Stimulated activated naive CD4-positive, alpha-beta T cell treated with Interleukin-2 at 50 U/mL for 16 hours (primary cell): ENCODE measurements at places on chromosomes 12 and 14.
A peak's percentile ranks its signal among the peaks of the same experiment; 100 is the strongest.

DNA sequence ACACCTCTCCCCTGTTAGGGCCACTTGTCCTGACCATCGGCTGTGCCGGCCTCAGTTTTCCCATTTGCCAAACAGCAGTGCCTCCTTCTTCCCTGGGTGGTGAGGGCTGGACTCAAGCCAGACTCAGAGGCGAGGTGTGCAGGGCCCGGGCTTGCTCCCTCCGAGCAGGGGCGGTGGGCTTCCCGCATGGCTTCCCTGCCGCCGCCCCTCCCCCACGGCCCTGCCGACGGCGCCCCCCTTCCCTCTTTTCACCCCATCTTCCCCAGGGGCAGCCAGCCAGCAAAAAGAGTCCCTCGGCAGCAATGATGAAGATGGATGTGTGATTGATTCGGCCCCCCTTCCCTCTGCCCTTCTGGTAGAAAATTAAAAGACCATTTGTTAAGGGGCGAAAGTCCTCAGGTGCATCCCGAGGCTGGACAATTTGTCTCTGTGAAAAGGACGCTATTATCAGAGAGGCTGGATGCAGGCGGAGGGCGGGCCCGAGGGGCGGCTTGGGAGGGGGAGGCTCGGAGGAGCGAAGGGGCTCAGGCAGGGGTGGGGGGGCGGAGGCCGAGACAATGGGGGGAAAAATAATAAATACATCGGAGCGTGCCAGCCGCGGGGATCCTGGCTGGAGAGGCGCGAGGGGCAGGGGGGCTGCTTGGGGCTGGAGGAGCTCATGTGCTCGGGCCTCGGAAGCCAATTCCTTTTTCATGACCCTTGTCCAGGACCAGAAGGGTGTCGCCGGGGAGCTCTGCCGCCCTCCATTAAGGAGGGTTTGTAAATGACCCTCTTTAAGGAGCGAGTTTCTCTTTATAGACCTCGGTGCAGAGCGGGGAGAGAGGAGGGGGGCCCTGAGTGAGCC is 48.0 kb upstream of the LHX5 start:
- no peak for DNase-seq

- DNase-seq = no peak
Measured at GRCh38 chr14:64478634-64479250, 13.4 kb downstream of the AKAP5 start.

DNA sequence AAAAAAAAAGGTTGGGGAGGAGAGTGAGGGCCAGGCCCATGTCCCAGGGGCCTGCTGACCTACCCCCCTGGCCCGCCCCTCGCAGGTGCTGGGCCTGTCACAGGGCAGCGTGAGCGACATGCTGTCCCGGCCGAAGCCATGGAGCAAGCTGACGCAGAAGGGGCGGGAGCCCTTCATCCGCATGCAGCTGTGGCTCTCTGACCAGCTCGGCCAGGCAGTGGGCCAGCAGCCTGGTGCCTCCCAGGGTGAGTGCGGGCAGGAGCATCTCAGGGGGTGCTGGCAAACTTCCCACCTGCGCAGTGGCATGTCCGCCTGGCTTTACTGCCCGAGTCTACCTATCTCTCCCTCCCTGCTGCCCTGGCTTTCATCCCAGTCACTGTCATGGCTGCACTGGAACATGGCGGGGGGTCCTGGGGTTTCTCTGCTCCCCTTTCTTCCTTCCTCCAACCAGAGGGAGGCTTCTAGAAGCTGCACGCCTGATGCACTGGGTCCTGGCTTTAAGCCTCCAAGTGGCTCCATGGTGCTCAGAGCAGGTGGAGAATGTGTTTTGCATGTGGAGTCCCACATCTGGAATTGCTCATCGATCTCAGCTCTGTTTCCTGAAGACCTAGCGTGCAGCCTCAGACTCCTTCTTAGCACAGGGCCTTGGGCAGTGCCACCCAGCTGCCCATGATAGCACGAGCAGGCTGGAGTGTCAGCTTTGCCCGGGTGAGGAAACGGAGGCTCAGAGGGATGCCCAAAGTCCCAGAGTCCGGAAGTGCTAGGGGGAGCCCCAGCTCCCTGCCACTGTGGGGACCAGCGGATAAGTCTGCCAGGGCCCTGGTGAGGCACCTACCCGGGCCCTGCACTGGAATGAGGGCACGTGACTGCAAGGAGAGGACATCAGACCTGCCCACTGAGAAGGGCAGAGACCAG is 46.3 kb downstream of the PHETA1 start:
- DNase-seq = no peak

DNA sequence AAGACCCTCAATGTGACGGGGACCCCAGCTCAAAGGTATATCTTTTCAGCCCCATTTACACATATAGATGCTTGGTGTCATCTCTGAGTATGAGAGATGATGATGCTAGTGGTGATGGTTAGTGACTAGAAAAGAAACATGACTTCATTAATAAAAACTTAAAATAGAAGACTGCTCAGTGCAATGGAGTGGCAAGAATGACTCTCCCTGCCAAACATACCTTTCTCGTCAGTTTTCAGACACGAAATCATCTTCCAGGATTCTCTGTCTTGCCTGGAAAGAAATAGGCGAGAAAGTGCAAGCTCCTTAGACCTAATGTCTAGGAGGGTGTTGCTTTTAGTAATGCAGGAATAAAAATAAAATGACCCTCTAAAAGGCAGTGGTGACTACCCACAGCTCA is 71.7 kb downstream of the TPH2 start:
- no peak for DNase-seq

DNA sequence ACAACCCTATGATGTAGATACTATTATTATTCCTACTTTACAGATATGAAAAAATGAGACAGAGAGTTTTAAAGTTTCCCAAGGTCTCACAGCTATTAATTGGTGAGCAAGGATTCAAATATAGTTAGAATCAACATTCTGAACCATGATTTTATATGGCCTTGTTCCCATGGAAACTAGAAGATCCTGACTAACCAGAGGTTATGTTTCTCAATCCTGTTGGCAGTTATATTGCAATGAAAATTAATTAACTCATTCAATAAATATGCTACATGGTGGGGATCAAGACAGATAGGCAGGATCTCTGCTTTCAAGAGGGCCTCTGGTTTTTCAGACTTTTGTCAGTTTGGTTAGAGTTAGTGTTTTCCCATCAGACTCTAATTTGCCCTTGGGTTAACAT is 9.3 kb upstream of the FUT8 start:
- no peak for DNase-seq

DNA sequence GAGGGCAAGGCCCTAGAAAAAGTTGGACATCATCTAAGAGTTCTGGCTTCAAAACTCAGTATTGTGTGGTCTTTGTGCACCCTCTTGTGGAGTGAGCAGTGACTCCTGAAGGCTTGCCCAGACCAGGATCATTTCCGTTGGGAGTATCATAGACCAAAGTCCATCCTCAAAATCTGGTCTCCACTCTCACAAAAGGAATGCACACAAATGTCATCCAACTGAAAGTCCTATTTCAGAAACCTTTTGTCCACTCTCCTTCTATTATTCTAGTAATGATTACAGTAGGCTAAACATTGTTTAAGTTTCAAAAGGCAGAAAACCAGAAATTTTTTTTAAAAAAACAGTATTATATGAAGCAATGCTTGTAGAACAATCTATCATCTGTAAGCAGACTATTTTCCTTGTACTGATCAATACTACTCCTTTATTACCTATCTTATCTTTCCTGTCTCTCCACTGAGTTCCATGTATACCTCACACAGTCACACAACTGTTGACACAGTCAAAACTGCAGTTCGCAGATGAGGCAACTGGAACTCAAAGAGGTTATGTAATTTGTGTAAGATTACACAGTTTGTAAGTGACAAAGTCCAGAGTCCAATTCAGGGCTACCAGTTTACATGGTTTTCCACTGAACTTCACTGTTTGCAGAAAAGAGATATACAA is 41.4 kb downstream of the COX16 start:
- no peak for DNase-seq

DNA sequence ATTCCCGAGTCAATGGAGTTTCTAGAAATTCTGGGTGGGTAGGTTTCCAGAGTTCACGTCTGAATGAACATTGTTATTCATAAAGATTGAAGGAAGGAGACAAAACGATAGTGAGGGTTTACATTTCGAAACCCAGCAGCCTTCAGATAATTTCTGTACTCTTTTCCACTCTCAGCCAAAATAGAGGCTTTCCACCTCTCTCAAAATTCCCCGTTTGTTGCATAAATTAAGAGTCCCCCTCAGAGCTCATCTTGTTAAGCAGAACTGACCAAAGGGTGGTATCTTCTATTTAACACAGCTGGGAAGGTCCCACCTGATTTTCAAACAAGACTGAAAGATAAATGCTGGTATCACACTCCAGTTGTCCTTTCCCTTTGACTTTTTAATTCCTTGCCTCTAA is 21.5 kb upstream of the YARS2 start:
- DNase-seq = no peak

DNA sequence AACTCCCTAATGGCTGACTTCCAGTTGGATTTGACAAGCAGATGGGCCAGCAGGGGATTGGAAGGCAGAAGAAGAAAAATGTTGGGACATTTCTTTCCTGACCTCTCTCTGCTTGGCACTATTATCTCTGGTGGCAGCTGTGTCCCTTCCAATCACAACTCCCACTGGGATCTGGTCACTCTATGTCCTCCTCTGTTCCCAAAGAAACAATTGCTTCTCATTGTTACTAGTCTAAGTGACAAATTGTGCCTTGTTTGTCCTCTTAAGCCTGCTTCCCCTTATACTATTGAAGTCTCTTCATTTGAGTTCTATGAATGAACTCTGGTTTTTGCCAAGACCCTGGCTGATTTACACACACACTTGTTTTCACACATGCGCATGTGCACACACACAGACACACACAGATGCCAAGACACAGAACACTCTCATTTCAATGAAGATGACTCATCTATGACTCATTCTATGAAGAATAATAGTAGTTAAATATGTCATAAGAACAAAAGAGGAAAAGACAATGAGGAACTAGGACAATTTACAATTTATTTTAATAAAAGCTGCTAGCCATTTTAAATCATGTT is 83.0 kb upstream of the FAR2 start:
- DNase-seq = no peak

DNA sequence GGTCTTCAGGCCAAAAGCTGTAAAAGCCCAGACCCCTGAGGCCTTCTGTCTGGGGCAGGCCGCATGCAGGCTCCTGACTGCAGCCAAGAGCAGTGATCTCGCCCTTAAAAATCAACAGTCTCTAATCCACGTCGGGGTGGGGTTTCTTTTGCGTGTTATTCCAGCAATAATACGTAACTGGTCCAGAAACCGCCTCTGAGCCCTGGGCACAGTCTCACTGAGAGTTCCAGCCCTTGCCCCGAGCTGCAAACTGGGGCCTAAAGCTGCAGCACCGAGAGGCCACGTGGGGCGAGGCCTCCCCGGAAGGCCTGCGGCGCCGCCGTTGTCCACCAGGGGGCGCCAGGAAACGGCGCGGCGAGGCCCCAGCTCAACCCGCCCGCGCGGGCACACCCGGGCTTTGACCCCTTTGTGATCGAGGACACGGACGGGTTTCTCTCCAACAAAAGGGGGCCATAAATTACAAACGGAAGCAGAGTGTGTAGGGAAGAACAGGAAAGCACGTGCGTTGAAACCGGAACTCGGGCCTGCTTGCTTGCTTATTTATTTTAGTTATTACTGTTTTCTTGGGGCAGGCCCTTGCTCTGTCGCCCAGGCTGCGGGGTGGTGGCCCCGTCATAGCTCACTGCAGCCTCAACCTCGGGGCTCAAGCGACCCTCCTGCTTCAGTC is 87.2 kb downstream of the NINJ2 start:
- DNase-seq = peak; percentile 68

DNA sequence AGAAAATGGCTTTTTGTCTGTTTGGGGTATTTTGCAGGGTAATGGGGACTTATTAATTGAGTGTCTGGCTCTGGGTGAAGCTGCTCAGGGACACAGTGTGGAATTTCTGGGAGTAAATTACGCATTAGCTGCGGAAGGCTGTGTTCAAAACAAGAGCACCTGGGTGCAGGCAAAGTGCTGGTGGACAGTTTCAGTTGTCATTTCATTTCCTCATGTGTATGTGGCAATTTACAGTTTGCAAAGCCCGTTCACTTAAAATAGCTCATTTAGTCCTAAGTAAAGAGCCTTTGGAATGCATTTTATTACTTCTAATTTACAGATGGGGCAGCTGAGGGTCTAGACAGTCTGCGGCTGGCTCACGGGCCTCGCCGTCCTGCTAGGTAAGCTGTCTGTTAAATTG is 546.8 kb downstream of the BCL11B start:
- DNase-seq = no peak

DNA sequence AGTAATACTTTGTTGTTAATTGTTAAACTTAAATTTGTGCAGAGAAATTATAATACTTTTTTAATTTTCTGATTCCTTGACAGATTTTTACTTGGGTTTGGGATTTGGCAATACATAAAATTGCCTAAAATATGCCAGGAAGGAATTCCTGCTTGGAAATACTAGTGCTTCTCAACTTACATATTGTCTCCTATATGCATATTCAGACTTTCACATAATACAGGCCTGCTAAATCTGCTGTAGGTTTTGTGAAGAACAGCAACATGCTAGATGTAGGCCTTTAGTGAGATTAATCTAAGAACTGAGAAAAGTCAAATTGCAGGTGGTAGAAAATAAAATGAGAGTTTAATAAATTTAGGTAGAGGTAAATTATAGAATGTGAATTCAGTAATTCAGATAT is 468.5 kb upstream of the MIS18BP1 start:
- DNase-seq = no peak

GRCh38 chr12:110141389-110141788 is 17.2 kb downstream of the IFT81 start:
- no peak for DNase-seq

DNA sequence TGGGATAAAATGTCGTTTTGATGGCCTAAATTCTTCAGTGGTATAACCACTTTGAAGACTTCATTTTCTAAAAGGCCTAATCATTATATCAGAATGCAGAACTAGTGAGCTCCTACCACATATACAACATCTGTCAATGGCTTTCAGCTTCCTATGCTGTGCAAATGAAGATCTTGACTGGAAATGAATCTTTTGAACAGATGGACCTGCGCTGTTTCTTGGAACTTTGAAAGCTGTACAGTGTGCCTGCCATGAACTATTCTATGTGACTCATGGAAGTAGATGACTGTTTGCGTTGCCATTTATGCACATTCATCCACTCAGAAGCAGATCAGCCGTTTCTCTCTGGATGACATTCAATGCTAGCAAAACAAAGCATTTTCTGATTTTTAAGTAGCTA is 542.2 kb upstream of the USP15 start:
- no peak for DNase-seq

DNA sequence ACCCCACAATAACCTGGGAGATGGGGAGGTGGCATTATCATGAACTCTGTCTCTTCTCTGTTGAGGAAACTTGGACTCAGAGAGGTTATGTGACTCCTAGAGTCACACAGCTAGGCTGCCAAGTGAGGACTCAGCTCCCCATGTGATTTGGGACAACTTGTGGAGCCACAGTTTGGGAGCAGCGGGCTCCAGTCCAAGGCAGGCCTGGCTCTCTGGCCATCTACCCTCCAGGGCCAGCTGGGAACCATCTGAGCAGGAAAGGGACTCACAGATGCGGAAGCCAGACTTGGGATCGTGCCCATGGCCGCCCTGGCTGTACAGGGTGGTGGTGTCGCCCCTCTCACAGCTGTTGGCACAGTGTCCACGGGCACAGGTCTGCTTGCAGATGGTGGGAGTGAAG is 59.1 kb downstream of the ISCA2 start:
- no peak for DNase-seq

- DNase-seq = no peak
Measured at GRCh38 chr12:58731096-58731495, 189.2 kb downstream of the LRIG3 start.
